ENCODE measurements at places on chromosomes 6 and 20.

GRCh38 chr6:157135691-157136090, 187.6 kb downstream of the TMEM242 start:
- DNase-seq: no peak

- peak; percentile 56 for DNase-seq
Observed at GRCh38 chr6:113103634-113104361, 753.3 kb upstream of the MARCKS start.

GRCh38 chr6:11606332-11606731, 68.8 kb downstream of the TMEM170B start:
- no peak for DNase-seq

DNA sequence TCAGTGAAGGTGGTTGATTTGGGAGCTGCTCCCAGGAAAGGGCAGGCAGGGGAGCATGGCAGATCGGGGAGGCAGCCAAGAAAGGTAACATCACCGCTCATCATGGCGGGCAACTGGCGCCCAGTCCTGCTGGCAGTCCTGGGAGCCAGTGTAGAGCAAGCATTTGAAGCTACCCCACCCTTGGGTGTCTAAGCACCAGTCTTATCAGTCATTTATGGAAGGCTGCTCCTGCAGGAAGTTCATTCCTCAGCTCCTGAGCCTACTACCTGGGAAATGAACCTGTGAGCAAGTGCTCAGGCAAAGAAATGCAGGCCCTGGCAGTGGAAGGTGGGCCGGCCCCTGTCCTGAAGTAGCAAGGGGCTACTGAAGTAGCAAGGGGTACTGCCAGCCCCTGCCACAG, 41.5 kb downstream of the BANF2 start:
- no peak for DNase-seq

DNA sequence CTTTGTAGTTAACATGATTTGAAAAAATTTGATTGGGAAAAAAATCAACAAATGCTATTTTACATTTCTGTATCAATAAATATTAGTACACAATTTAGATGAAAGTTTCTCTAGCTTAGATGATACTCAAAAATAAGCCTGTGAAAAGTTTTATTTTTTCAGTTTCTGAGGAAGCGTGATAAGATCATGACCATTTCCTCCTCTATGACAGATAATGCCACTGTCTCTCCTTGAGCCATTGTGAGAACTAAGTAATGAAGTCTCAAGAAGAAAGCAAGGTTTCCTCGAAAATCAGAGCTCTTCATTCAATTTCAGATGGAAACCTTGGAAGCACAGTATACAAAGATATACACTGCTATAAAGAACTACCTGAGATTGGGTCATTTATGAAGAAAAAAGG, 395.0 kb downstream of the HDGFL1 start:
- DNase-seq: no peak

DNA sequence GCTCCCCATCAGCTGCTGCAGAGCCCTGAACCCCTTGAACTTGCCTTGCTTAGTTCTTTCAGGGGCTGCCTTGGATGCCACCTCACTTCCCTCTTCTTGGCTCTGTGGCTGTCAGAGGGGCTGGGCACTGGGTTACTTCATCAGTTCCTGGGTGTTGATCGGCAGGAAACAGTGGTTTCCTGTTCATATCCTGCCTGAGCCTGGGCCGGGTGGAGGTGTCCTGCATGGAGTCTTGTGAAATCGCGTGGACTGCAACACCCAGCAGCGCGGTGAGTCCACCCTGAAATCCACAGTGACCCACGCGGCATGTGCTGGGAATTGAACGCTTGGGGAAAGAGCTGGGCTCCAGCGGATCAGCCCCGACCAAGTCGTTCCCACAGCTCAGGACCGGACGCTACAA, 97.5 kb downstream of the CDH26 start:
- no peak for DNase-seq

DNA sequence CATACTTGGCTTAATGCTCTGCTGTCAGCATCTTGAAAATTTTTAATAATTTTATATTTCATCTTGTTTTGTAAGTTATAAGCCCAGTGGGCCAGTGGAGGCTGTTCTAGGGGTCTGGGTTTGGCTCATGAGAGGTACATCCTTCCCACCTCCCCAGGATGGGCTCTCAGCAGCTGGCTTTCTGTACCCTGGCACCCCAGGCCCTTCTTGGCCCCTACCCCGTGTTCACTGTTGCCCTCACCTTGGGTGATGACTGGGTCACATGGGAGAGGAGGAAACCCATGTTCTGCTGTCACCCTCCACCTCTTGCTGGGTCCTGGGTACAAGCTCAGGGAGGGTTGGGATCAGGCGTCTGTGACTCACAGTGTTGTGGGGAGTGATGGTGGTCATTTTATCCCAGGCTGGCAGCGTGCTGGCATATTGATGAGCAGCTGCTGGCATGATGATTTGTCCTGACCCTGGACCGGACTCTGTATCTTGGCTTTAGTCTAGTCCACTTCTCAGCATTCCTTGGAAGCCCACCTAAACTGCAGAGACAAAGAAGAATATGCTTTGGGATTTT, 34.6 kb downstream of the SLC16A10 start:
- DNase-seq: no peak

DNA sequence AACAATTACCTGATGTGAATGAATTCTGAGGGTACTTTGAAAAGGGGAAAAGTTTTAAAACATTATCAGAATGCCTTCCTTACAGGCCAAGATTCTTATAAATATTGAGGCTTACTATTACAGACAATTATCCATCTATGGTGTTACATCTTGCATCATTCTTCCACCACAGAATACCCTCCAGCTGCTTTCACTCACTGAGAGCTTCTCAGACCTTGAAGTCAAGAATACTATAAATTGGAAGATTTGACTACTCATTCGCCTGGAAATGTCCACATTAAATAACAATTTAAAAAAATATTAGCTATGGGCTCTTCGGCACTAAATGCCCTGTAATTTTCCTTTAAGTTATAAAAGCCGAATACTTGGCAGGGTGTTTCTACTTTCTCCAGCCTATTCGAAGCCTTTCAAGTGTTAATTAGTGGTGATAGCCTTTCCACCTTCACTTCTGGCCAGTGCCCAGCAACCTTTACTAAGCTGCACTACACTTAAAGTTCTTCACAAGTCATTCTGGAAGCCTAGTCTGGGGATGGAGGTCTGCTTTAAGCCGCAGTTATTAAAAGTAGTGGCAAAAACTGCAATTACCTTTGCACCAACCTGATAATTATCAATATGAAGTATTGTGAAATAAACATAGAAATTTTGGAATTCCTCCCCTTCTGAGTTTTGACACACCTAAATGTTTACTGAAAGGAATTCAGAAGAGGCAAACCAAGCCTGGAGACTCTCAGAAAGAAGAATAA, 100.9 kb downstream of the BMP5 start:
- no peak for DNase-seq

GRCh38 chr6:55009131-55009530, 162.6 kb downstream of the FAM83B start:
- no peak for DNase-seq

DNA sequence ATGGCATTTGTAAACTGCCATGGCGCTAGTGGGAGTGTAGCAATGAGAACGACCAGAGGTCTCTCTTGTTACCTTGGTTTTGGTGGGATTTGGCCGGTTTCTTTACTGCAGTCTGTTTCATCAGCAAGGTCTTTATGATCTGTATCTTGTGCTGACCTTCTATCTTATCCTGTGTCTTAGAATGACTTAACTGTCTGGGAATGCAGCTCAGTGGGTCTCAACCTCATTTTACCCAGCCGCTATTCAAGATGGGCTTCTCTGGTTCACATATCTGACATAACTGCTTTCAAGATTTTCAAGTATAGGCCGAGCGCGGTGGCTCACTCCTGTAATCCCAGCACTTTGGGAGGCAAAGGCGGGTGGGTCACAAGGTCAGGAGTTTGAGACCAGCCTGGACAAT, 1.9 kb upstream of the SFT2D1 start:
- DNase-seq: no peak

GRCh38 chr6:139762587-139763031, 388.2 kb upstream of the CITED2 start:
- DNase-seq: peak; percentile 23

- no peak for DNase-seq
Observed at GRCh38 chr6:109801794-109802193, 110.7 kb downstream of the FIG4 start.

- DNase-seq: no peak
Observed at GRCh38 chr20:53045941-53046340, 73.8 kb downstream of the TSHZ2 start.

DNA sequence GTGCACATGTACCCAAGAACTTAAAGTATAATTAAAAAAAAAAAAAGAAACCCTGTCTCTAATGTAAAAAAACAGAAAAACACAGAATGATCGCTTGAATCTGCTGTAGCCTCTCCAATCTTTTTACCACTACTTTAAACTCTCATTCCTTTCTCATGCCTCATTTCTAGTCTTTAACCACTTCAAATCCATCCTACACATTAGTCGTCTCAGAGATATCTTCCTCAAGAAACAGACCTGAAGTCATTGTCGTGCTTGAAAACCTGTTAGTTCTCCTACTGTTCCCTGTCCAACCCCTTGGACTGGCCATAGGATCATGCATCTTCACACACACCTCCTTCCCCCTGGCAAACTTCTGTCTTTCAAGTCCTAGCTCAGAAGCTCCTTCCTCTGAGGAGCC, 112.1 kb upstream of the BCLAF1 start:
- DNase-seq: peak; percentile 20

All from ACHN (cell line).